ENCODE measurements at places on chromosomes 12 and 14.

- DNase-seq: no peak
These were observed 86.0 kb downstream of the AACS start for GRCh38 chr12:125151284-125151683.

DNA sequence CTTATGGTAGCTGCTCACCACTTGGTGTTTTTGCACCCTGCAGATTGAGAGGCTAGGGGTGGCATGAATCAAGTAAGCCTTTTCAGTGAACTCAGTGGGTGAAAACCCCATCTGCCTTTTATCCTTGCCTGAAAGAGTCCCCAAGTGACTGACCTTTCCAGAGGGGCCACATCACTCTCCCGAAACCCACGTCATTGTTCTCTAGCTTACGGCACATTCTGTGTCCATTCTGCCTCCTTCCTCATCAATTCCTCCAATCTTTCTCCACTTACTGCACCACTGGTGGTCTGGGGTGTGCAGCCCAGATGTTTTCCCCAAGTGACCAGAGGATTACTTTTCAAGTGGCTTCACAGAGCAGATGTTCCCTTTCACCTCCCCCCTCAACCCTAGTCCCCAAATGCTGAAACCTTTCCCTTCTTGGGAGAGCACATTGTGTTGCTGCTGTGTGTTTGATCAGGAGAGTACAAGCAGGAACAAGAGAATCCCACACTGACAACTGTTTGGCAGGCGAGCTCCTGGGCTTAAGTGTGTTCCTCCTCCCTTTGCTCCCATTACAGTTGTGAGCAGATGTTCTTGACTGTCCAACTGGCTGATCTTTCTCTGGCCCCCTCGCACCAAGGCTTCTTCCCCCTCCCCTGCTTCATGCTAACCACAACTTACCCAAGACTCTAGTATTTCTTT lies 138.0 kb upstream of the IGF1 start:
- no peak for DNase-seq

DNA sequence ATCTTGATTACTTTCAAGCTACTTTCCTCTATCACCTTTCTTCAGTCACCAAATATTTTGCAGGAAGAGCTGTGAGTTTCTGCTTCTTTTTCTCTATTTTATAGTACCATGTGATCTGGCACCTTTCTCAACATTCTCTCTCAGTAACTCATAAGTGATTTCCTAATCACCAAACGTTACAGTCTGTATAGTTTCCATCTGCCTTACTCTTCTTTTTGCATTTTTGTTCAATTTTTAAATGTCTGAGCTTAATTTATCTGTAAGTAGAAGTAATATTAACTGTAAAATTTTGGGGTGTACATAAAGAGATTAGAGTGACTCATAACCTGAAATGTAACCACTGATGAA lies 422.1 kb upstream of the SYT1 start:
- DNase-seq: no peak

- DNase-seq: no peak
These were observed 212.9 kb upstream of the FAR2 start for GRCh38 chr12:28936221-28936620.

GRCh38 chr14:50928002-50928635 lies 16.2 kb downstream of the PYGL start:
- DNase-seq: no peak

DNA sequence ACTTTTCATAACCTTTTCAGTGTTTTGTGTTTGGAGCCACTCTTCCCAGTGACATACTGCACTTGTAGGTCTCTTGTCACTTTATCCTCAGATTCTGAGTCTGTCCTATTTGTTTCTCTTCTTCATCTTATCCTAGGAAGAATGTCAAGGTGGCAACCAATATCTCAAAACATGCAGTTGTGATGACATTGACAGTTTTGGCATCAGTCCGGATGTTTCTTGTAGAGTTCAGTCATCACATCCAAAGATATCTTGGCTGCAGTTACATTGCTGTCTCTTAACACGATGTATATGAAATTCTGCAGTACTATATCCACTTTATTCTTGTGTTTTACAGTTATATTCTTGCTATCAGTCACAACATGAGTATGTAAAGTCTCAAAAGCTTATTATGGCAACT lies 6.4 kb downstream of the ADIPOR2 start:
- DNase-seq: no peak

- no peak for DNase-seq
These were observed 1.3 kb upstream of the WASHC3 start for GRCh38 chr12:102063069-102063468.

- peak; percentile 6 for DNase-seq
These were observed 61.8 kb downstream of the GLT1D1 start for GRCh38 chr12:128914908-128915563.

DNA sequence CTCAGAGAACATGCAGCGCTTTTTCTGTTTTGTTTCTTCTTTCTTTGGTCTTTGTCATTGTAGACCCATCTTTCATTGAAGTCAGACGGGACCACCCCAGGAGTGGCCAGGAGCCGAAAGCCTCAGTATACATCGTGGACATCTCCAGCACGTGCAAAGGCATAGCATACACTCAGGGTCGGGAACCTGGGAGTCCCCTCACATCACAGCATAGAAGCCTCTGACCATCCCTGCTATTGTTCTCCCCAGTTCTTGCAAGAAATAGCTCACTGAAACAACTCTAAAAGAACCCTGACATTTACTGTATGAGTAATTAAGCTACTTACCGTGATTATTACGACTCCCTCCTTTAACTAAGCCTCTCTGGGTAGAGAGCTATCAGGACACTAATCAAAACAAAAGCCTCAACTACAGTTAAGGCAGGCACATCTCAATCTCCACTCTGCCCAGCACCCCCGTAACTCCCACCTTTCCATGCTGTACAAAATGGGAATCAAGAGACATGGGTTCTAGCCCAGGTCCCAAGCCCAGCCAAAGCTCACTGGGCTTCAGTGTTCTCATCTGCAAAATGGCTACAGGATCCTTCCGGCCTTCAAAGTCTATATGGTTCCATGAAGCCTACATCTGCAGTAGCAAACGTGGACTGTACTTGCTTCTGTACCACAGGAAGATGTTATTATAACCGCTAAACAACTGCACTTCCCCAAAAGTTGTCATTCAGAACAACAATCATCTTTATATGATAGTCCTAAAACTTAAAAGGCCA lies 6.7 kb downstream of the CCDC88C start:
- no peak for DNase-seq

- no peak for DNase-seq
These were observed 30.5 kb upstream of the CCDC63 start for GRCh38 chr12:110816248-110816647.

- DNase-seq: no peak
These were observed 99.9 kb downstream of the SYT1 start for GRCh38 chr12:78964521-78964920.

- DNase-seq: no peak
These were observed 263.5 kb upstream of the USP15 start for GRCh38 chr12:61996717-61997116.

DNA sequence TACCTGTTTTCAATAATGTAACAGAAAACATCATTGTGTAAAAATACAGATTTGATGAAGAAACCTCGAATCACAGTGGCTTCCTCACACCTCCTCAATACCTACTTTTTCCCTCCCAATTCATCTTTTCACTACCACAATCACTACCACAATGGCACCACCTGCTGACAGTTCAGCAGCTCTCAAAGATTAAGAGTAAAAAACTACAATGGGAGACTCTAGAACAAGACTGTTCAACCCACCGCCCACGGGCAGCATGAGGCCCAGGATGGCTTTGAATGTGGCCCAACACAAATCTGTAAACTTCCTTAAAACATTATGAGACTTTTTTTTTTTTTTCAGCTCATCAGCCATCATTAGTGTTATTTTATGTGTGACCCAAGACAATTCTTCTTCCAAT lies 15.2 kb downstream of the MED6 start:
- no peak for DNase-seq

- DNase-seq: no peak
These were observed 592.7 kb downstream of the ETNK1 start for GRCh38 chr12:23217667-23218066.

DNA sequence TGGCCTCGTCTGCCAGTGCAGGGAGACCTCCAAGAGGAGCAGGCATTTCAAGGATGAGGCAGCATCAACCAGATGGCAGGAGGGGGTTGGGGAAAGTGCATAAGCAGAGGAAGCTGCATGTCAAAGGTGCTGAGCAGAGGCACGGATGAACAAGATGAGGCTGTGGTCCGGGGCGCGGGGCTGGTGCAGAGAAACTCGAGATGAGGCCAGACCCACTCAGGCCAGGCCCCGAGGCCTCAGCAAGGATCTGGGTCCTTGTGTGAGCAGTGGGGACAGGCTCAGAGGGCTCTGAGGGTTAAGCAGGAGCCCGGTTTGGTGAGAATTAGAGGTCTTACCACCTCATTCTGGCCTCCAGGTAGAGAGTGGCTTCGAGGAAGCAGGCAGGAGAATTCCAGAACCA lies 98.8 kb downstream of the DICER1 start:
- no peak for DNase-seq

- no peak for DNase-seq
These were observed 324.5 kb downstream of the PCNX1 start for GRCh38 chr14:71231521-71232393.

DNA sequence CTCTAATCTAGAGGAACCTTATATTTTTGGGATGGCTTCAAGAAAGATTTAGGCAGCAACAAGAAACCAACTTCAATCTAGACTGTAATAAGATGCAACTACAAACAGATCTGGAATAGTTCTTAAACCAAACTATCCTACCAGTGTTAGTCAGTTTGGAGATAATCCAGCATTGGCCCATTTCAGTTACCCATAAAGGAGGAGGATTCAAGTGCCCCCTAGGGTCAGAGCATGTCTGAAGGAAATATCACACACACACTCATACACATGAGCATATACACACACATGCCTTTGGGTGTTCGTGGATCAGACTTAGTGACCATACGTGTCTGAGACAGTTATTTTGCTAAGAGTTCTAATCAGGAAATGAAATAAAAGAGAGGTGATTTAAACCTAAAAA lies 261.2 kb downstream of the ADAMTS20 start:
- no peak for DNase-seq

DNA sequence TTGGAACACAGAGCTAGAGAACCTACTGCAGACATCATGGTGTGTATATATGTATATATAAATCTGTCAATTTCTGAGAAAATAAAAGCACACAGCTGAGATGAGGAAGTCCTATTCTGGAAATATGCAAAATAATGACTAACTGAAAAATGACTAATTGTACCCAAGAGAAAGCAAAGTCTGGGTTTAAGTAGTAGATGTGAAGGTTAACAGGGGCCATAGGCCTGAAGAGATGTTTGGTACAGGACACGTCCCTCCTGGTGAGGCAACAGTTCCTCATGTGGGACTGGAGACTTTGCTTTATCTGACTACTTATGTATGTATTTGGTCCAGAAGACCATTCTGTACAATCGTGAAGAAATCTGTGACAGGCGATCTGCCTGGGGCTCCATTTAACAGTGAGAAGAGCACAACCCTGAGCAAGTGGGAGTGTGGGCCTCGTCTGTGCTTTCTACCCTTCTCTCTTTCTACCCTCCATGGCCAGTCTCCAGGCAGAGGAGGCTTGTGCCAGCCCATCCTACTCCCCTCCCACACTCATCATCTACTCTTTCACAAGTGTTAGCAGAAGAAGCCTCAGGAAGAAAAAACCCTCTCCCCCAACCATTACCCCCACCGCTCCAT lies 67.5 kb downstream of the SLC41A2 start:
- DNase-seq: no peak

DNA sequence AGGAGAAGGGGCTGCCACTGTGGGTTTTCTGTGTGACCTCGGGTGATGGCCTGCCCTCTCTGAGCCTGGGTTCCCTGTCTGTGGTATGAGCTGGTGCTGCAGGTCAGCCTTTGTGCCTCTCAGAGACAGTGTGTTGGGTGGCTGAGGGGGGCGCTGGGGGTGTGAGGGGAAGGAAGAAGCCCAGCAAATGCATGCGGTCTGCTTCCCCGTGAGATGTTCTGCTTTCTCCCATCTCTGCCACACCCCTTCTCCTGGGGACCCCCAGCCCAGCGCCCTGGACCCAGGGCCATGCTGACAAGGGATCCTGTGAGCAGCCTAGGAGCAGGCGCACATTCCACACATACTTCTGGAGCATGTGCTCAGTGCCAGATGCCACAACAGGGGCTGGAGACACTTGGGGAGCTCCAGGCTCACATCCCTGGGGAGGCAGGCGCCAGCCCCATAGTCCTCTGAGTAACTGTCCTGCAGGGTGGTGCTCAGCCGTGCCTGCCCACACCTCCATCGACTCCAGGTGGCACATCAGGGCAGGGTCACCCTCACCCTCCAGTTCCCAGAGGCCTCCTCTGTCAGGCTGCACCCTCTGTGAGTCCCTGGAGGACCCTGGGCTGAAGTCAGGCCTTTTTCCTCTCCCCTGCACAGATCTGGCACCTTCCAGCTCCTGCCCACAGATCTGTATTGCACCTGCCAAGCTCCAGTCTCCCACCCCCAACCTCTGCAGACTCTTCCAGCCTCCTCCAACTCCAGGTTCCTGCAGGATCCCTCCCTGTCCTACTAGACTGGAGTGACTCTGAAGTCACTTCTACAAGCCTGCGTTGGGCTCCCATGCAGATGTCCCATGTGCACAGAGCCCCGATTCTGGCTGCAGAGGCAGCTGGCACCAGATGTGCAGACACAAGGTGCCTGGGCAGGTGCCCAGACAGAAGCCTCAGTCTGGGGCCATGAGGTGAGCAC lies 205.6 kb downstream of the KIF26A start:
- no peak for DNase-seq

DNA sequence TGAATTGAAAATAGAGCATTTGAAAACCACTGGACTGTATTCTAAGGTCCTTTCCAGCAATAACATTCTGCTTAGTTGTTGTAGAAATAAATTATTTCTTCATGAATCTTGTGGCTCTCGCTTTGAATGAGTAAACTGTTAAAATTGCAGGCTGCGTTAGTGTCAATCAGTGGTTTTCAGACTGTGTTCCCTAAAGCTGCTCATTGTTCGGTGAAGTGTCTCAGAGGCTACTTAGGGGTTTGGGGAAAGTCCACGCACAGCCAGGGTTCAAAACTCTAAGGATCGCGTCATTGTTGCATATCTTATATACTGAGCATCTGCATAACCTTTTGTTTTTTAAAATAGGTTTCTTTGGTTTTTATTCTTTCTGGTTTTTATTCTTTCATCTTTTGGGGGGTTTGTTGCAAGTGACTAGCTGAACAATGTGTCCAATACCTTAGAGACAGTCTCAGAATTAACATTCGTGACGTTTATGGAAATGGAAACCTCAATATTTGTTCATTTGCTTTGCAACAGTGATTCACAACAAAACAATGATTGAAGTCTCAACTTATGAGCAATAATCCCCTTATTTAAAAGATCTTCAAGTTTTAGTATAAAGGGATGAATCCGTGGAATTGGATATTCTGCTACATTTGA lies 108.1 kb downstream of the TTLL5 start:
- DNase-seq: no peak

Data from hypothalamus (tissue), 51 donors.